GM12878 (cell line): ENCODE measurements at places on chromosomes 12 and 14. TPM values are rescaled to one million over a fixed set of nuclear protein-coding genes. Genes with fewer than 3 reads are reported as not detected.

Gene RAD51B
- 17.3 and 25.2 TPM in 2 replicates for total RNA-seq

Gene KRT3
- total RNA-seq, result not detected in 2 replicates

Gene NANOG
- 0.29 and 0.51 TPM in 2 replicates for total RNA-seq

Gene BATF
- total RNA-seq, result 99.8 and 107 TPM in 2 replicates

Gene SSPN
- total RNA-seq, result 0.05 TPM in 1 of 2 replicates, not detected in the other

Gene FOXN4
- not detected in 2 replicates for total RNA-seq

GRCh38 chr12:6613776-6614512, 6.8 kb upstream of the CHD4 start:
- H3K27me3 ChIP-seq, result no peaks in the 10 kb centered on the region
- H3K4me1 ChIP-seq, result peaks cover 28% of the 10 kb centered on the region
- no peaks in the 10 kb centered on the region for H3K36me3 ChIP-seq
- H3K4me3 ChIP-seq, result no peak overlapping the region

- H3K36me3 ChIP-seq, result no peaks in the 10 kb centered on the region
- no peak for DNase-seq
- peaks cover 6% of the 10 kb centered on the region; the same call in 1 of the 2 replicates for H3K4me1 ChIP-seq
- H3K27ac ChIP-seq, result no peak overlapping the region
- H3K4me3 ChIP-seq, result no peak overlapping the region
Measured at GRCh38 chr12:80412343-80412953, 31.6 kb upstream of the PTPRQ start.

DNA sequence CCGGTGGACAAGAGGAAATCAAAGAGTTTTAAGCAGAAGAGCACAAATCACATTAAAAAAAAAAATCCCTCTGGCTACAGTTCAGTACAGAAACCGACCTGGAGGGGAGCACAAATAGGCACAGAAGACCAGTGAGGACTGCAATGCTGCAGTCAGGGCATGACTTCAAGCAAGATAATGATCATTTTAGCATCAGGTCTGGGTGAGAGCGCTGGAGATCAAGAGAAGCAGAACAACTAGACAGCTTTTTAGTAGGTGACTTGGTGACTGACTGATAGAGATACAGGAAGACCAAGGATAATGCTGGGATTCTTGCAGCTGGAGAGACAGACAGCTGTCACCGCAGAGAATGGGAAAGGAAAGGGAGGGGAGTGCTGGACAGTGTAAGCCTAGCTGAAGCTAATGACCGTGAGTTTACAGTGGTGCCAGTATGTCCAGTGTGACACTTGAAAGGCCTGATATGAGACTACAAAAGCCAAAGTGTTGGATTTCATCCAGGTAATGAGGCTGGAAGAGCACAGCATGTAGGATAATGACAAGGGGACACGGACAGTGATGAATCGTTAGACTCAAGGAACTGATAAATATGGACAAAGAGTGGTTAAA, 5.6 kb downstream of the NFYB start:
- no peak overlapping the region for H3K4me3 ChIP-seq
- no peaks in the 10 kb centered on the region for H3K27me3 ChIP-seq
- H3K27ac ChIP-seq, result no peak overlapping the region

GRCh38 chr12:129556082-129556481, 347.7 kb downstream of the TMEM132D start:
- no peak for DNase-seq
- H3K27me3 ChIP-seq, result no peaks in the 10 kb centered on the region
- no peaks in the 10 kb centered on the region for H3K4me1 ChIP-seq
- no peaks in the 10 kb centered on the region for H3K36me3 ChIP-seq
- no peak overlapping the region for H3K27ac ChIP-seq

- H3K27me3 ChIP-seq, result no peaks in the 10 kb centered on the region
- peaks cover 16% of the 10 kb centered on the region for H3K36me3 ChIP-seq
- no peak overlapping the region for H3K4me3 ChIP-seq
Measured at GRCh38 chr12:113245695-113246477, 24.6 kb downstream of the TPCN1 start.

- DNase-seq, result no peak
- H3K4me3 ChIP-seq, result no peak overlapping the region
- H3K4me1 ChIP-seq, result no peaks in the 10 kb centered on the region; the same call in 1 of the 2 replicates
- H3K27me3 ChIP-seq, result no peaks in the 10 kb centered on the region; the same call in 1 of the 2 replicates
- H3K27ac ChIP-seq, result no peak overlapping the region
Measured at GRCh38 chr14:52377940-52378339, 63.8 kb downstream of the PTGER2 start.

- 0 out of 2 replicates have a peak, but pooled peaks cover 1% of the 10 kb centered on the region for H3K27me3 ChIP-seq
- H3K36me3 ChIP-seq, result no peaks in the 10 kb centered on the region
- DNase-seq, result no peak
- no peak overlapping the region for H3K4me3 ChIP-seq
Measured at GRCh38 chr12:989051-989450, 2.0 kb upstream of the ERC1 start.

DNA sequence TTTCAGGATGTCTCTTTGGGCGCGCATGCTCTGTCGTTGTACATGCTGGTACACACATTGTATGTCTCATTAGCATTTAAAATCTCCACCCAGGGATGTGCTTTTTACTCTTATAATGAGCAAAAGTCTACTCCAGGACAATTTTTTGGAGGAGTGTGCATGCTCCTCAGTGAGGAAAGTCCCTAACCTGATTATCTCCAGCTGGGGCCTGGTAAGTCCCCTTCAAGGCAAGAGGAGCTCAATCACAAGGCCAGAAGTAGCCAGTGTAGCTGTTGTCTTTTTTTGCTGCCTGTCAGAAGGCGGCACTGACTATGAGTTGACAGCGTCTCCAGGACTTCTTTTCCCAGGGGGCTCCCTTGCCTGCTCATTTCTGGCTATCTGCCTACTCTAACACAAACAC, 218.3 kb upstream of the CNTN1 start:
- H3K27ac ChIP-seq, result no peak overlapping the region
- H3K4me1 ChIP-seq, result no peaks in the 10 kb centered on the region
- DNase-seq, result no peak
- no peaks in the 10 kb centered on the region for H3K27me3 ChIP-seq

DNA sequence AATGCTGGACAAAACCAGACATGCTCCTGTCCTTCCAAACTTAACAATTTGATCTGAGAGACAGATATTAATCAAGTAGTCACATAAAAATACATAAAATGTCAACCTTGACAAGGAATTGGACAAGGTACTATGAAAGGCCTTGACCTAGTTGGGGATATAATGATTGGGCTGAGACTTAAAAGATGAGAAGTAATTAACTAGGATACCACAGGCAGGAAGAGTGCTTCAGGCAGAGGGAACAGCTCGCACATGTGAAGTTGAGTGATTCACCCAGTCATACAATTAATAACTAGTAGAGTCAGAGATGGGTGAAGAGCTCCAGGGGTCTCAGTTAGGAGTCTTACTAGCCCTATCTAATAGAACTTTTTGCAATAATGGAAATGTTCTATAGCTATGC, 259.5 kb downstream of the MSRB3 start:
- H3K4me3 ChIP-seq, result no peak overlapping the region
- H3K27me3 ChIP-seq, result no peaks in the 10 kb centered on the region
- no peak for DNase-seq
- no peaks in the 10 kb centered on the region for H3K36me3 ChIP-seq

DNA sequence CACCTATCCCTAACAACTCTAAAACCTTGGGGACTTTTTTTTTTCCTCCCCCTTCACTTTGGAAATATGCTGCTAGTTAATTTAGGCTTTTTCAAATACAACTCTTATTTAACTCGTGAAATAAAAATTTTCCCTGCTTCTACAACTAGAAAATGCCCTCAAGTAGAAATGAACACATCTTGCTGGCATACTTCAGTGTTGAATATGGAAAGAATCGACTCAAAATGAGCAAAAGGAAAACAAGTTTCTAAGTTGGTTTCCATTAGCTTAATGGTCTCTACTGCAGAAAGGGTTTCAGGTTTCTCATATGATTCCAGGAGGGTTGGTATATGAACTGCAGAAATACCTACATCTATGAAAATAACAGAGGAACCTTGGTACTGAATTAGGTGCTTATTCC, 118.3 kb upstream of the TMTC1 start:
- no peak for DNase-seq
- H3K4me3 ChIP-seq, result no peak overlapping the region
- H3K36me3 ChIP-seq, result no peaks in the 10 kb centered on the region
- no peaks in the 10 kb centered on the region for H3K4me1 ChIP-seq
- H3K27ac ChIP-seq, result no peak overlapping the region
- no peaks in the 10 kb centered on the region for H3K27me3 ChIP-seq

DNA sequence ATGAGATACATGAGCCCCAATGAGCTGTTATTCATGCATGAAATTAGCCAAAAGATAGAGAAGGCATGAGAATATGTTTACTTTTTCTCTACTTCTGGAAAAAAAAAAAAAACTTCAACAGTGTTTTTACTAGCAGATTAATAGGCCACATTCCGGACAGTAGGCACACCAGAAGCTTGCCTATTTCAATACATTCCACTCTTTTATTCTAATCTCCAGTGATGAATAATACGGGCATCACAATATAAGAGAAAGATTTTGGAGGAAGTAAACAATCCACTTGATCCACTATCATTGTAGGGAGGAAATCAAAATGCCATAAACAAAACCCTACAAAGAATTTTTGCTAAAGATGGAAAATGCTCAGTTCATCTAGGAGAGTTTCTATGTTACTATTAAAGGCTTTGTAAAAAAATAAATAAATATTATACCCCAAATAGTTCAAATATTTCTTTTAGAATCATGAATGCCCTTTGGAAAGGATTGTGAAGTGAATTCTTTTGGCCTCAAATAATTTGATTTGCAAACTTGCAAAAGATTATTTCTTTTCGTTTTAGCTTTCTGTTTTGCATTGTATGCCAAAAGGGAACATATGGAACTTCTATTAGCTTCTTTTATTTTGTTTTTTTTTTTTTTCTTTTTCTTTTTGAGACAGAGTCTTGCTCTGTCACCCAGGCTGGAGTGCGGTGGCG, 232.6 kb downstream of the EPS8 start:
- no peak for DNase-seq
- no peak overlapping the region for H3K4me3 ChIP-seq
- no peaks in the 10 kb centered on the region for H3K36me3 ChIP-seq
- H3K27me3 ChIP-seq, result no peaks in the 10 kb centered on the region

GRCh38 chr12:131403676-131404075, 307.2 kb upstream of the SFSWAP start:
- H3K27me3 ChIP-seq, result no peaks in the 10 kb centered on the region
- DNase-seq, result no peak
- H3K36me3 ChIP-seq, result no peaks in the 10 kb centered on the region

GRCh38 chr14:68364792-68365192, 428.1 kb downstream of the ZFP36L1 start:
- no peak overlapping the region for H3K4me3 ChIP-seq
- no peaks in the 10 kb centered on the region for H3K36me3 ChIP-seq
- H3K27ac ChIP-seq, result no peak overlapping the region
- DNase-seq, result no peak
- no peaks in the 10 kb centered on the region for H3K27me3 ChIP-seq

- peaks cover 36% of the 10 kb centered on the region for H3K4me1 ChIP-seq
- H3K27ac ChIP-seq, result no peak overlapping the region
- H3K36me3 ChIP-seq, result no peaks in the 10 kb centered on the region
- no peaks in the 10 kb centered on the region for H3K27me3 ChIP-seq
Measured at GRCh38 chr14:65223636-65224035, 121.3 kb upstream of the MAX start.
